ENCODE measurements at places on chromosomes 7 and 10.

DNA sequence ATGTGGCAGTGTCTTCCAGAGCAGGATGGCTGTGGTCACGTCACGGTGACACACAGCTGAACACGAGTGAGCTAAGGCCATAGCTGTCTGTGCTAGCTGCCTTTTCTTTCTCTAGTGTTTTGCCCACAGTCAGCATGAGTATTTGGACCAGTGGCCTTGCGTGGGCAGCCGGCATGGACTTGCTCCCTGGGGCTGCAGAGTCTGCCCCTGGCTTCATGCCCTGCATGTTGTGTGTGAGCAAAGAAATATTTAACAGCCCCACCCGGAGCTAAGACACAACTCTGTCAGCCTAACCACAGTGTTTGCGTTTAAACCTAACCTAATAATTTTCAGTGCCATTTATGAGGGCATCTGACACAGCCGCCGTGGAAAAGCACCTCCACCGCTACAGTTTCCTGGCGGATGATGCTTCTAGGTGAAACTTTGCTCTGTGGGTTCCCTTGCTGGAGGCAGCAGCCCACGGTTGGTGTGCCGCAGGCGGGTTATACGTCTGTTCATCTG, 14.6 kb downstream of the CHST12 start:
- no peak for DNase-seq

GRCh38 chr7:118844748-118845147, 620.2 kb downstream of the ANKRD7 start:
- DNase-seq = no peak

GRCh38 chr7:158409816-158410330, 177.8 kb downstream of the PTPRN2 start:
- no peak for DNase-seq

GRCh38 chr7:102120666-102121195, 165.9 kb upstream of the SH2B2 start:
- DNase-seq = no peak

DNA sequence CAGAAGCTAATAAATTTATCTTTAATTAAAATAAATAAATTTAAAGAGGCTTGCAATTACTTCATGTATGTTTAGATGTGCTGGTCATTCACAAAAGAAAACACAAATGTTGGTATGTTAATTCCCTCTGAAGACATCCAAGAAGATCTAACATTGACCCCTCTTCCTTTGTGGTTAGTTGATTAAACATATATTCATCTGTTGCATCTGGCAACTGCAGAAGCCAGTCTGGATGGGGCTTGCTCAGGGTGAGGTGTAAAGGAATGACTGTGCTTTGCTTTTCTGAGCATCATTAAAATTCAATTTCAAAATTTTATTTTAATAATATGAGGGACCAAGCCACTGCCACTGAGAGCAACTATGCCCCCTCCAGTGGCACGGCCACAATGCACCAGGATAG, 36.4 kb upstream of the FERD3L start:
- no peak for DNase-seq

GRCh38 chr10:127610816-127611215, 61.7 kb downstream of the NPS start:
- DNase-seq = no peak

All from NCI-H1092 treated with DMSO at 0.1 percent for 48 hours (cell line).